ENCODE measurements at places on chromosomes 13 and 19.

DNA sequence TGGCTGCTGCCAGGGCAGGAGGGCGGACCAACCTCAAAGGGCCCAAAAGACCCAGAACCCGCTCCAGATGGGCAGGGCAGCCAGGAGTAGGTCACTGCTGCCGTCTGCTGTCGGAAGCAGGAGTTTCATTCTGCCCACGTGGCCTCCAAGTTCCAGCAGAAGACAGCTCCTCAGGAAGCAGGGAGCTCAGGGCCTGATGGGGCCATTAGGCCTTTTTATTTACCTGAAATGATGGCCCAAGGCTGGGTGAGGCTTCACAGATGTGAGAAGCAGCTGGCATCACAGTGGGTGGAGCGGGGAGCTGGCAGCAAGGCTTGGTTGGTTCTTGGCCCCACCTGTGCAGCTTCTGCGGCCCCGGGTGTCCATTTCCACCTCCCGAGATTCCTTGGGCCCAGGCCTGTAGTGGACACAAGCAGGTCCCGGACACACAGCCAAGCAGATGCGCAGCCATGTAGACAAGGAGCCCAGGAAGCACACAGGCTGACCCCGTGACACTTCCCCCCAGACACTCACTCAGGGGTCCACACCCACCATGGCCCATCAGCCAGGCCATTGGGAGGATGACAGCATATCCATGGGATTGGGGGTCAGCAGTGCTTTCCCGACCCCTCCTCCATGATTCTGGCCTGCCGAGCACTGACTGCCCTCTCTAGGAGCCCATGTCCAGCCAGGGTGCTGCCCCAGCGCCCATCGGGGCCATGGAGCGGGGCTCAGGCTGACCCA is 26.4 kb downstream of the C13orf46 start:
- no peak for DNase-seq

DNA sequence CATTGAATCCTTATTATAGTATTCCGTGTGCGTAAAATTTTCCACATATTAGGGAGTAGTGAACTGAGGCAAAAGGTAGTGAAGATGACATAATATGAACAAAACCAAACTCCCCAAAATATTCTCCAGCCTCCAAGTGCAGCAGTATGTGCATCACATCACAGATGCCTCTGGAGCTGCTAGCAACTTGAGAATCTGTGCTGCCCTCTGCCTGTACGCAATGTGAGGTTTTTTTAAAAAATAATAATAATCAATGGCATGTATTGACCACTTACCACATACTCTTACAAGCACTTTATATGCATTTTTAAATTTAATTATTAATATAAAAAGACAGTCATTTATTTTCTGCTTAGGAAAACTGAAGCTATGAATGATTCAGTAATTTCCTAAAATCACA is 583.0 kb upstream of the SPRY2 start:
- DNase-seq, result no peak

DNA sequence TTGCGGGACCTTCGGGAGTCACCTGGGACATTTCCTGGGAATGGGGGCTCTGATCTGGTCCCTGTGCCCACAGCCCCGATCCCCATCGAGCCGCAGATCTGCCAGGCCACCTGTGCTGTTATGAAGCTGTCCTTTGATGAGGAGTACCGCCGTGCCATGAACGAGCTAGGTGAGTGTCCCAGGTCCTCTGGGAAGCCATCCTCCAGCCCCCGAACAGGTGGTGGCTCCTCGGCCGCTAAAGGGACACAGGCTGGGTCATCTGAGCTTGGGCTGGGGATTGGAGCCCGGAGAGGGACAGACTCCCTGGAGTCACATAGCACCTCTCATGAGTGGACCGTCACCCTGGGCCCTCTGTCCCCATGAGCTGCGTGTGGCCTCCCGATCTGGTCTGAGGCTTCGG is 8.0 kb downstream of the APC2 start:
- no peak for DNase-seq

DNA sequence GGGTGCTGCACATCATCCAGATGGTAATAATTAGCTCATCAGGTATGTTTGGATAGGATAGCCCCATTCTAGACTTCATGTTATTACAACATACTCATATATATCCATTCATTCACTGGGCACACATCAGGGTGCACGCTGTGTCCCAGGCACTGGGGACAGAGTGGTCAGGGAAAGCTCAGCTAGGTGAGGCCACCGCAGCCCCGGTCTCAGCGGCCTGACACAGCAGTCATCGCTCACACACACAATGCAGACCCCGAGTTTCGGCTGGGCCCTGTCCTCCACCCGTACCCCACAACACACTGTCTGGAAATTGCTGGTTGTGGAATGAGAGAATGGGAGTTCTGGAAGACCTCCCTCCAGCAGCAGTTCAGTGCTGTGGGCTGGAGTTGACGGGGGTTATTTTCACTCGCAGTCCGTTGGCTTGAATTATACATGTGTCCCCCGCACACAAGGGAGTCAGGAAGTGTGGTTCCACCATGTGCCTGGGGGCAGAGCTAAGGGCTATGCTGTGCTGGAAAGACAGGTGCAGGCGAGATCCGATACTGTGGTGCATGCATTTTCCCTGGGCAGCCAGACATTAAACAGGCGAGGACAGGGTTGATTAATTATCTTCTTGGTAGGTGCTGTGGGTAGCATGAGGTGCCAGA is 257.6 kb downstream of the TEX29 start:
- no peak for DNase-seq

GRCh38 chr19:15297416-15298224 is 34.7 kb downstream of the BRD4 start:
- DNase-seq, result no peak

DNA sequence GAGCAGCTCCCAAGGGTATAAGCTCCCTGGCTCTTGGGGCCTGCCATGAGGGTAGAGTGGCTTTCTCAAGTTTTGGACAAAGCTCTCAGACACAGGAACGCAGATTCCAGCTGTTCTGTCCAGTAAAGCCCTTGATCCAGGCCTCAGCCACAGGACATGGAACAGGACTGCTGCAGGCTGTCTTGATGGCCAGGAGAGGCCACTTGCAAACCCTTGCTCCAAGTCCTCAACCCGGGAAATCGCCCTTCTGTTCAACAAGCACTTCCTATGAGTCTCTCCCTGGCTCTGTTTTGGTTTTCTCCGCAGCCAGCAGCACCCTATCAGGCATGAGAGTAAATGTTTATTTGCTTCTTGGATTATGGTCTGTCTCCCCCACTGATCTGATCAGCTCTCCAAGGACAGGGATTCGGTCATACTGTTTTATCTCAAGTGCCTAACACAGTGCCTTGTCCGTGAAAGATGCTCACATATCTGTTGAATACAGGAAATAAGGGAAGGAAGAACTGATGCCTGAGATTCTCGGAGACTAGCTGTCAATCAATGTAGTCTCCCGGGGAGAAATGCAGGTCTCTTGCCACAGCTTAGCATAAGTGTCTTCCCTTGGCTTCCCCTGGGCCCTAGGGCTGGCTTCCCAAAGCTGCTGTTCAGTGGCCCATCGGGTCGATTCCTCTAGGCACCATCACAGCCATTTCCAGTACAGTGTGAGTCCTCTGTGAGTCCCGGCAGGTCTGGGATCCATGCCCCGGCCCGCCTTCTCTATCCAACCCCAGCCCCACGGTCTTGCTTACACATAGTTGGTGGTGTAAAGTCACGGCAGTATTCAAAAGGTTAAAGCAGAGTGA is 90.8 kb downstream of the TSHZ3 start:
- no peak for DNase-seq
